Mesendoderm (in vitro differentiated cells): ENCODE measurements at places on chromosomes 2 and 18.

DNA sequence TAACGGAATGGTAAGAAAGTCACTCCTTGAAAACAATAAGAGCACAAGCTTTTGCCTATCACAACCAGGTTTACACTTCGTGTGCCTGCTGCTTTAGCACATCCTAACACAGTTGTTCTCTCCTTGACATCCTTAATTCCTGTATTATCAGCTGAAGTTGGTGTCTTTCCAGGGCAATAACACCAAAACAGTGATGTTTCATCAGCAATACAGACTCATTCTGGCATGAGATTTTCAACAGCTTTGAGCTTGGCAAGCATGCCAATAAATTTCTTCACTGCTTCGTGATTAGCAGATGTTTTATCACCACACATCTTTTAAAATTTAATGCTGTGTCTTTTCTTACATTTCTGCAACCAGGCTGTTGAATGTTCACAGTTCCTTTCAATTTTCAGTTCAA, 148.4 kb downstream of the EIPR1 start:
- no peak for DNase-seq

GRCh38 chr2:714005-714741, 37.0 kb upstream of the TMEM18 start:
- peak; percentile 68 for DNase-seq

DNA sequence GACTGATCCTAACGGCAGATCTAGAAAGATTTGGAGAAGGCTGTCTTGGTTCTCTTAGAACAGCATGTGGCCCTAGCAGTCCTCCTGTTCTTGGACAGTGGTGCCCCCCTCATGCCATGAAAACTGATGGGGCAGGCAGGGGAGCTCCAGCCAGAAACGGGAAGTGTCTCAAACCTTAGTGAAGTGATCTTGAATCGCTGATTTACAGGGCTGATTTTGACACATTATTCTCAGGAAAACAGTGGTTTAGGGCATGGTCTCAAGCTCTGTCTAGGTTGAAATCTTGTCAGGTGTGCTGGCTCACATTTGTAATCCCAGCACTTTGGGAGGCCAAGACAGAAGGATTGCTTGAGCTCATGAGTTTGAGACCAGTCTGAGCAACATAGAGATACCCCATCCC, 37.8 kb downstream of the SRSF7 start:
- no peak for DNase-seq

GRCh38 chr18:13894531-13894930, 20.8 kb downstream of the MC2R start:
- DNase-seq: no peak

DNA sequence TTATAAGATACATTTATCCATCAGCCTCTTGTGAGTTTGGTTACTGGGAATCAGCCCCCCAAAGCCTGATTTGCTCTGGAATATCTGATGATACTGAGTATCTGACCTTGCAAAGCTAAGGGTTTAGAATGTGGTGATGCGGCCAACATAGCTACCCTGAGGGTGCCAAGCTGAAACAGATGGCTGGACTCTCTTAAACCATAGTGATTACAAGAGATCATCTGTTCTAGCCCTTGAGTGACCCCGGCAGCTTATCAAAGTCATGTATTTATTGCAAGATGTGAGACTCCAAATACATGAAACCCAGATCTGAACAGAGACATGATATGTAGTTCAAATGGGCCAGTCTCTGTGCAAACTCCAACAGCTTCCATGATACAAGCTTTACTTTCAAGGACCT, 78.2 kb upstream of the CABLES1 start:
- no peak for DNase-seq

GRCh38 chr2:45862843-45863242, 211.4 kb downstream of the PRKCE start:
- no peak for DNase-seq

- DNase-seq: peak; percentile 34
These were observed 49.9 kb downstream of the KCNIP3 start for GRCh38 chr2:95346738-95347671.

DNA sequence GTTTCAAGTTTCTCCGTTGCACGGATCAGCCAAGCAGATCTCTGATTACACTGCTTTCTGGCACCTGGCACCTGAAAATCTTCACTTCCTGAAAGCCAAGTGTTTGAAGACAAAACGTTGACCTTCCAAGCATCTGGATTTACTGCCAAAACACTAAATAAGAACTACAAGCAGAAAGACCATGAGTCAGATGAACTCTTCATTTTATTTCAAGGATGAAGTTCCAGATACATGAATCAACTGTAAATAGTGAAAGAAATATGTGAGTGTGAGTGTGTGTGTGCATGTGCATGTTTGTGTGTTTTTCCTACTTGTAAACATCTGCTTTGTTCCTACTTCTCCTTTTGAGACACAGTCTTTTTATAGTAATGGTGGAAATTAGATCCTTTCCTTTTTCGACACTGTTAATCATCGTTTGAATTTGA, 60.0 kb upstream of the DTNA start:
- DNase-seq: no peak

DNA sequence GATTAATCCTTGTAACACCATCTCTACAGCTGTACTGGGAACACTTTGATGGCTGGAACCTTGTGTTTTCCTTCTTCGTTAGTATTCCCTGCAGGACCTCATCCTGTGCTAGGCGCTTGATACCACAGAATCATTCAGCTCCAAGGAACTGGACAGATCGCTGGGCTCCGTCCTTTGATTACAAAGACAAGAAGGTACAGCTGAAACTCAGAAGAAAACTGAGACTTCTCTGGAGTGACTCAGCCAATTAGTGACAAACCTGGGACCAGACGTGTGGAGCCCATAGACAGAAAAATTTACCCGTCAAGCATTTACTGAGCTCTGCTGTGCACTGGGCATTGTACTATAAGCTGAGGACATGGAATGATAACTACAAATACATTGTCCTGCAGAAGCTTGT, 67.3 kb downstream of the NCKAP5 start:
- no peak for DNase-seq

DNA sequence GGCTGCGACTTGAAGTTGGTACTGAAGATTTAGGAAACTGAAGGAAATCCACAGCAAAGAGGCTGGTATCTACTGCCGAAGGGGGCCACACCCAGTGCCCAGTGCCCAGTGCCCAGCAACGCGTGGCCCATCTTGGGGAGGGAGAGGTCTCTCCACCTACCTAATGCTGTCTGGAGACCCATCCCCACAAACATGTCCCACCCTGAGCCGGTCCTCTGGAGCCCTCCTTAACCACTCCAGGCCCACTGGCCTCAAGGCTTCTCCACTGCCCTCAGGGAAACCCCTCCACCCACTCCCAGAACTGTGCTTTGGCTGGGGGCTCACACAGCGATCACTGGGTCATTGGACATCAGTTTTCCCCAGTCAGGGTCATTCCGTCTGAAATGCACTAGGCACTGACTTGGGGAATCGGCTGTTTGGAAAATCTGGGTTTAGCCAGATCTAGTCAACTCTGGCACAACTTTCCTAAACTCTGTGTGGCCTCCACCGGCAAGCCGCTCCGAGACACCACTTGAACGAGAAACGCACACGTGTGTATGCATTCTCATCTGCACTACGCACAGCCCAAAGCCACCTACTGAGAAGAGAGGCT, 20.1 kb downstream of the GPR55 start:
- DNase-seq: no peak

DNA sequence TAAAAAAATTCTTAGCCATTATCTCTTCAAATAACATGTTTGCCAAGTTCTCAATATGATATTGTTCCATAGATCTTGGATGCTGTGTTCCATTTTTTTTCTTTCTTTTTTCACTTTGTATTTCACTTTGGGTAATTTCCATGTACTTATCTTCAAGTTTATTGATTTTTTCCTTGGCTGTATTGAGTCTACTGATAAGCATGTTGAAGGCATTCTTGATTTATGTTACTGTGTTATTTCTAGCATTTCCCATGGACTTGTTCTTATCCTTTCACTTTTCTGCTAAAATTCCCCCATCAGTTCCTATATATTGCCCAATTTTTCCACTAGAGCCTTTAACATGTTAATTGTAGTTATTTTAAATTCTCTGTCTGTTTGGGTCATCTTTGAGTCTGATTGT, 50.8 kb upstream of the CHN1 start:
- no peak for DNase-seq

DNA sequence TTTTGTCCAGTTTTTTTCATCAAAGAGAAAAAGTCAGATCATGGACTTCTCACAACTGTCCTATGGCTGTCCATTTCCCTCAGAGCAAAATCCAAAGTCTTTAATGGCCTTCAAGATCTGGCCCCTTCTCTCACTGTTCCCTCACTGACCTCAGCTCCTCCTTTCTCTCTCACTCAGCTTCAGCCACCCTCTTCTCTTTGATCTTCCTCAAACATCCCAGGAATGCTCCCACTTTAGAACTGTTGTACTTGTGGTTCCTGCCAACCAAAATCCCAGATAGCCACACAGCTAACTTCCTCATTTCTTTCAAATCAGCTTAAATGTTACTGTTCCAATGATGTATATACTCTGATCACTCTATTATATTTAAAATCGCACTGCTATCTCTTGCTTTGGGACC, 82.9 kb downstream of the NUP35 start:
- DNase-seq: peak; percentile 79

DNA sequence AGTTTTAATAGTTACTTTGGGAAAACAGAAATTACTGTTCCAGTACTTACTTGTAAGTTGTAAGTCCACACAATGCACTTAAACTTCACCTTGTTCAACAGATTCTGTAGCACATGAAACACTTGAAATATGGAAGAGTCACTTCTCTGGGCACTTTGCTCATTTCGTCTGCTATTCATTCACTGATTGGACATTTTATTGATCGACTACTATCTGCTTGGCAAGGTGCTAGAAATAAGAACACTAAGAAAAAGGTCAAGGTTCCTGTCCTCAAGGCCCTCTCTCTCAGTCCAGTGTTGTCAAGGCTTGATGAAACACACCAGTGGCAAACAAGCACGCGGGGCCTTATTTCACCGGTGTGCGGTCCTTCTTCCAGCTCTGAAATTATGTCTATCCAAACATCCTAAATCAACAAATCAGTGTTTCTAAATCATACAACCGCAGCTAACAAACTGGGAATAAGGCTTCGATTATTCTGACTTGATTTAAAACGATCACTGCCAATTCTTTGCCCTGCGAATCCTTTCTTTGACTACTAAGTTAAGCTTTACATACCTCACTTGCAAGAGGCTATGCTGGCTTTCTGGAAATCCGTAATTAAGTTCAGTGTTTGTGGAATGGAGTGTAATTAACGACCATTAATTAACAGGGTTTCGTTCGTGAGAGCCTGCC, 780 bp upstream of the ITGAV start:
- DNase-seq: no peak

GRCh38 chr2:229133155-229133772, 137.8 kb downstream of the PID1 start:
- DNase-seq: peak; percentile 68

- no peak for DNase-seq
These were observed 14.2 kb upstream of the GRHL1 start for GRCh38 chr2:9937258-9937657.

GRCh38 chr2:198712485-198712884, 745.3 kb downstream of the SATB2 start:
- no peak for DNase-seq

GRCh38 chr2:145760781-145761649, 1241.1 kb upstream of the ZEB2 start:
- peak; percentile 83 for DNase-seq

GRCh38 chr2:133568172-133568571, at the start of gene NCKAP5:
TSS of gene NCKAP5 (minus strand) at chr2:133568463. CDS start at chr2:133517526, 50,937 bp downstream.
- no peak for DNase-seq

GRCh38 chr2:8475349-8476031, 206.4 kb upstream of the ID2 start:
- DNase-seq: peak; percentile 30

DNA sequence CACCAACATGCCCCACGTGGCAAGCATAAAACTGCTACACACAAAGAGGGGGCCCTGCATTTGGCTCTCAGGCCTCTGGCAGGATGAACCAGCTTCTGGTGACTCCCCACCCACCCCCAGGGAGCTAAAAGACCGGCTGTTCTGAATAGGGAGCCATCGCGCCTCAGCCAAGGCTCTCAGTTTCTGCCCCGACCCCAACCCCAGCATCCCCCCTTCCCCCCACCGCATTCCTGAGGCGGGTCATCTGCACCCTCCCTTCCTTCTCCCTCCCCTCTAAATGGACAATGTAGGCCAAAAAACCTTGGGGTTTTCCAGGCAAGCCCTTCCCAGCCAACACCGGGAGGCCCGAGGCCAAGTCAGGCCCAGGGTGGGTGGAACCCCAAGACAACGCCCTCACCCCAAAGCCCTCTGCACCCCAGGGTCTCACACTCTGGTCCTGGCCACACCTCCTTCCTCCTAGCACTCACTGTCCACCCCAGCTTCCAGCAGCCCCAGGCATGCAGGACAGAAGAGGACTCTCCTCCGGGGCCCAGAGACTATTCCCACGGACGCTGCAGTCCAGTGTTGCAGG, 5.7 kb downstream of the CYP26B1 start:
- DNase-seq: no peak

DNA sequence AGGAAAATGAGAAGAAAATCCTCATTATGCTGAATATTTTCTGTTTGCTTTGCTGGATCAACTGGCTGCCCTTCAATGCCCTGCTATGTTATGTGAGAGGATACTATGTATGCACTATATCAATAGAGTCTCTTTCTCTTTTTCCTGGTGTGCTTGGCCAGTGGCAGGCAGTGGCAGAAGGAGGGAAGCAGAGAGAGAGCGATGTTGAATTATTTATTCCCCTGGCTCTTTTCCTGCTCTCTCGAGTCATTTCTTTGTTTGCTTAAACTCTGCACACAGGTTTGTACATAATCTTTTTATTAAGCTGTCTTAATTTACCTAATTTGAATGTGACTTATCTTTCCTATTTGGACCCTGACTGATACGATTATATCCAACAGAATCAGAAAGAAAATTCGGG, 1727.3 kb downstream of the SUCLG1 start:
- no peak for DNase-seq

DNA sequence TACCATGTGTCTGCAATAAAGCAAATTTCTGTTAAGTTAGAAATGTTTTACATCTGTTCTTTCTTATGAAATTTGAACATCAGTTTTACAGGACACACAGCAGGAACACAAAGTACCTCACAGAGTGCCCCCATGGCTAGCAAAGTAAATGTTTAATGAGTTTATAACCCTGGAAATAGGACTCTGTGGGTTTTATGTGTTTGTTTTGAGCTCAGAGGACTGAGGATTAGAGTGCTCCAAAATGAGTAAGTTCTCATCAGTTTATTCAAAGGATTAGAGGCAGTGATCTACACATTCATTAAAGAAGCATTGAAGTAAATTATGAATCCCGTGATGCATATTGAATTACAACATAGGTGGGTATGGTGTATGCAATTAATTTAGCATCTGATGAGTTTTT, 281.8 kb downstream of the GULP1 start:
- no peak for DNase-seq

DNA sequence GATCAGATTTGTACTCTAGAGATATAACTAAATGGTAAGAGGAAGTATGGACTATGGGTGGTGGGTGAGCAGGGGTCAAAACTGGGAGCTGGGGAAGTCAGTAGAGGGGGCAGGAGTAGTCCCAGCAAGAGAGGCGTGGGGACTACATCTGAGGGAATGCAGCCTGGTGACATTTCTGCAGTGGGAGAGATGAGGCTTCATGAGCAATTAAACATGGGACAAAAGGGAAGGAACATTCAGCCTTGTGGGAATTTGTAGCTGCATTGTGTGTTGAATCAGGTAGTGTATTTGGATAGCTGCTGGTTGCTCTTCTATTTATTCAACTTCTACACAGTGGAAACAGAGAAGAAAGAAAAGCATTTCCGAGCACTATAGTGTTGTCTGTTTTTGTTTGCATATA, 3.6 kb downstream of the CNOT11 start:
- peak; percentile 40 for DNase-seq

- peak; percentile 52 for DNase-seq
These were observed 10.9 kb upstream of the HOXD1 start for GRCh38 chr2:176177580-176178037.
